ENCODE measurements at places on chromosomes 4 and X. TPM values are rescaled to one million over a fixed set of nuclear protein-coding genes. Genes with fewer than 3 reads are reported as not detected.

The SPANXA1 gene
- total RNA-seq: 0.38 TPM

The ARSD gene
- 12.0 TPM for total RNA-seq

The DGAT2L6 gene
- not detected for total RNA-seq

The CT47A7 gene
- total RNA-seq: not detected

The WDFY3 gene
- 9.0 TPM for total RNA-seq
